Posterior cingulate gyrus (tissue), 11 donors: ENCODE measurements at places on chromosomes 1 and 21.

DNA sequence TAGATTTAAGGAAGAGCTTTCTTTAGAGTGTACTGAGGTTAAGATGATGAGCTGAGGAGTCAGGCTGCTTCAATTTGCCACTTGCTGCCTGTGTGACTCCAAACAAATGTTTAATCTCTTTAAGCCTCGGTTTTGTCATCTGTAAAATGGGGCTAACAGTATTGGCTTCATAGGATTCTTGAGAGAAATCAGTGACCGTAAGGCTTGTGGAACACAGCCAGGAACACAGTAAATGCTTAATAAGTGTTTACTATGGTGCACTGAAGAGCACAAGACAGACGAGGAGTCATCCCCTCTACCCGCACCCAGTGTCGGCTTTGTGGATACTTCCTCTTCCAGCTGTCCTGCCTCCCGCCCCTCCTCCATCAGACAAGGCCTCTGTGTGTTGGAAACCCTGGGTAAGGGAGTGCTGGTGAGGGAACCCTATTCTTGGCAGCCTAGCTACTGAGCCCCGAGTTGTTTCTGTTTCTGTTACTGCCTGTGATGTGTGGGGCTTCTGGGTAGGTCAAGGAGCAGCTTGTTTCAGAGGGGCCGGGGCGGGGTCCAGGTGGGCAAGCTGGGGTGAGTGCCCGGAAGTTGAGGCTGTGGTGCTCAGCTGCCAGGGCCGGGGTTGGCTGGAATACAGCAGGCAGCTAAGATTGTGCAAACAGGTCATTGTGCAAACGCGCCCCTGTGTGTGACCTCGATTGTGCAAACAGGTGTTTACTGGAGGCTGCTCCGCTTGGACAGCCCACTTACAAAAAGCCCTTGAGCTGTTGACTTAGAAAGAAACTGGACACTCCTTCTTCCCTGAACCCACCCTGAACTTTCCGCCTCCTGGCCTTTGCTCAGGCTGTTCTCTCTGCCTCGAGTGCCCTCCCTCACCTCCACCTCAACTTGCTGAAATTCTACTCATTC is 4.0 kb upstream of the CSF3R start:
- DNase-seq, result no peak

DNA sequence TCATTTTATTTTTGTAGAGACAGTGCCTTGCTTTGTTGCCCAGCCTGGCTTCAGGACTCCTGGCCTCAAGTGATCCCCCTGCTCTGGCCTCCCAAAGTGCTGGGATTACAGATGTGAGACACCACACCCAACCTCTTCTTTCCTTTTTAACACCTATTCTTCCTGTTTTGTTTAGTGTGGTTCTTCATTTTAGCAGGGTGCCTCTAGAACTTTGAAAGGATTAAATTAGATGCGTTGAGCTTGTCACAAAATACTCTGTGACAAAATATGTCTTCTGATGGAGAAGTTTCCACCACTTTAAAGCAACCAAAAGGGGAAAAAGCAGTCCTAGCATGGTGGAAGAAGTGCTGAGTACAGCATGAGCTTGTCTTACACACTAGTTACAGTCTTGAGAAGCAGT is 42.0 kb downstream of the CDC14A start:
- DNase-seq, result no peak

- no peak for DNase-seq
These were observed 8.8 kb upstream of the CCDC27 start for GRCh38 chr1:3743421-3743820.

GRCh38 chr1:183597656-183598347 is 7.5 kb upstream of the NCF2 start:
- DNase-seq, result no peak

DNA sequence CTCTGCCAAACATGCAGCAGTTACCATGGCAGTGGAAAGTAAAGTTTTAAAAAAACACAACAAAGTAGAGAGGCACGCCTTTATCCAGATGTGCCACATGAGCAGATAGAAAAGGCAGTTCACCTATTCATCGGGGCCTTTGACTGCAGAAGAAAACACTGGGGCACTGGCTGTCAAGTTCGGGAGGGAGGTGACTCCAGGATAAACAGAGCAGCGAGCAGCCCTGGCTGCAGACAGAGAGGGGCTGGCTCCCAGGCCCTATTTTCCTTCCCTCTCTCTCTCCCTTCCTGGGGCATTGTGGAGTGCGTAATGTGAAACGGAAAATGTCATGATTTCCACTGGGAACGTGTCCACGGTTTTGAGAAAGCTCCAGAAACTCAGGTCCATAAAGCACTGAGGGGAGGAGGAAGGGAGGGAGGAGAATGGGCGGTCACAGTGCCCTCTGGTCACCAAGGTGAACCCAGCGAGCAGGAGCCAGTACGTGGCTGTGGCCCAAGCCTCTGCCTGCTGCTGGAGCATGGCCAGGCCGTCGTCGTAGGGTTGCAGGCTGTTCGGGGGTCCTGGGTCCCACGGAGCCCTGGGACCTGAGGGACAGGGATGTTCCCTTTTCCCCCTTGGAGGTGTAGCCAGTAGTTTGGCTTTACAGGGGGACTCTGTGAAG is 114.7 kb upstream of the IRF2BP2 start:
- no peak for DNase-seq

- DNase-seq, result no peak
These were observed 37.1 kb downstream of the NEXN start for GRCh38 chr1:77925518-77925917.

DNA sequence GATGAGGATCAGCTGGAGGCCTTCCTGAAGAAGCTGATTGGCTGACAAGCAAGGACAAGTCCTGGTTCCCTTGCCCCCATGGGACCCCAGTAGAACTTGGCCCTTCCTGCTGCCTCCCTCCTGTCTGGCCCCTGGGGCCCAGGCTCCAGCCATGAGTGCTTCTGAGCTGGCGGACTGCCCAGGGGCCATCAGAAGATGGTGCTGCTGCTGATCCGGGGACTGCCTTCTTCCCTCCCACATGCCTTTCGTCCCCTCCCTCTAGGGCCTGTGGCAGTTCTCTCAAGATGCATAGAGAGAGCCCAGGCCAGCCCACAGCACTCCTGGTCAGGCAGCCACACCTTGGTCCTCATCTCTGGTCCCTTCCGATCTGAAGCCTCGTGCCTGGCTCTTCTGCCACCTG is 57.9 kb upstream of the PRKACB start:
- no peak for DNase-seq

GRCh38 chr1:92503043-92503925 is 16.6 kb upstream of the GFI1 start:
- DNase-seq, result no peak

DNA sequence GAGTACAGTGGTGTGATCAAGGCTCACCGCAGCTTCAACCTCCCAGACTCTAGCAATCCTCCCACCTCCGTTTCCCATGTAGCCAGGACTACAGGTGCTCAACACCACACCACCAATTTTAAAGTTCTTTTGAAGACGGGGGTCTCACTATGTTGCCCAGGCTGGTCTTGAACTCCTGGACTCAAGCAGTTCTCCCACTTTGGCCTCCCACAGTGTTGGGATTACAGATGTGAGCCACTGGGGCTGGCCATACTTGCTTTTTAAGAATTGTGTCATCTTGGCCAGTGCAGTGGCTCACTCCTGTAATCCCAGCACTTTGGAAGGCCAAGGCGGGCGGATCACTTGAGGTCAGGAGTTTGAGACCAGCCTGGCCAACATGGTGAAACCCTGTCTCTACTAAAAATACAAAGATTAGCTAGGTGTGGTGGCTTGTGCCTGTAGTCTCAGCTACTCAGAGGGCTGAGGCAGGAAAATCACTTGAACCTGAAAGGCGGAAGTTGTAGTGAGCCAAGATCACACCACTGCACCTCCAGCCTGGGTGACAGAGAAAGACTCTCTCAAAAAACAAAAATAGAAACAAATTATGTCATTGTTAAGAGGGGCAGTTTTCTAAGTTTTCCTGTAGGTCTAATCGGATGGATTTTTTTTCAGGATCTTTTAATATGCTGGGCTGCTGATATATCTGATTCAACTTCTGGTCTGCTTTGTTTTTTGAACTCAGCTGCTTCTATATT is 18.7 kb downstream of the AK4 start:
- no peak for DNase-seq

DNA sequence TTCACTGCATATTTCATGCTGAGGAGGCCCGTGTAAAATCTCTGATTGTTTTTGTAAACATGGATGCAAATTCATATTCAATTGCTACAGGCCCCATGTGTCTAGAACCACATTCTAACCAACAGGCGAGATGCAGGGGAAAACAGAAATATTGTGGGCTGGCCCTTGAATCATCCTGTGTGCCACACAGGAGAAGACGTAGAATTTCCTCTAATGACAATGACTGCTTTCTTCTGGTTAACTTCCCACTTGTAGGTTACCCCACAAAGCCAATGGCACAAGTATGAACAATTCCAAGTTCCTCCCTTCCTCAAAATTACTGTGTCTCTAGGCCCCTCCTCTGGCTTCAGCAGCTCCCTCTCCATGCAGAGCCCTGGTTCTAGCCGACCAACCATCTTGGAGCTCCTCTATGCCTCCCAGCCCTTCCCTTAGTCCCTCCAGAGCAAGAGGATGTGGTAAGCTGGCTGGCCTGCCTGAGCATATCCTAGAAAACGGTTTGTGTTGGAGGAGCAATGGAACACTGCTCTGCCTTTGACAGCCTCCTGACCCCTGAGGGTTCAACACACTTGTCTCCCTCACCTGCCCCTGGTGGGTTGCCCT is 205.2 kb downstream of the HS2ST1 start:
- no peak for DNase-seq

- DNase-seq, result no peak
These were observed 480.5 kb downstream of the MATN1 start for GRCh38 chr1:30242722-30243457.

- no peak for DNase-seq
These were observed 9.7 kb upstream of the KRTAP7-1 start for GRCh38 chr21:30839304-30839703.

GRCh38 chr1:161100556-161100955 is 2.4 kb downstream of the KLHDC9 start:
- DNase-seq, result no peak

DNA sequence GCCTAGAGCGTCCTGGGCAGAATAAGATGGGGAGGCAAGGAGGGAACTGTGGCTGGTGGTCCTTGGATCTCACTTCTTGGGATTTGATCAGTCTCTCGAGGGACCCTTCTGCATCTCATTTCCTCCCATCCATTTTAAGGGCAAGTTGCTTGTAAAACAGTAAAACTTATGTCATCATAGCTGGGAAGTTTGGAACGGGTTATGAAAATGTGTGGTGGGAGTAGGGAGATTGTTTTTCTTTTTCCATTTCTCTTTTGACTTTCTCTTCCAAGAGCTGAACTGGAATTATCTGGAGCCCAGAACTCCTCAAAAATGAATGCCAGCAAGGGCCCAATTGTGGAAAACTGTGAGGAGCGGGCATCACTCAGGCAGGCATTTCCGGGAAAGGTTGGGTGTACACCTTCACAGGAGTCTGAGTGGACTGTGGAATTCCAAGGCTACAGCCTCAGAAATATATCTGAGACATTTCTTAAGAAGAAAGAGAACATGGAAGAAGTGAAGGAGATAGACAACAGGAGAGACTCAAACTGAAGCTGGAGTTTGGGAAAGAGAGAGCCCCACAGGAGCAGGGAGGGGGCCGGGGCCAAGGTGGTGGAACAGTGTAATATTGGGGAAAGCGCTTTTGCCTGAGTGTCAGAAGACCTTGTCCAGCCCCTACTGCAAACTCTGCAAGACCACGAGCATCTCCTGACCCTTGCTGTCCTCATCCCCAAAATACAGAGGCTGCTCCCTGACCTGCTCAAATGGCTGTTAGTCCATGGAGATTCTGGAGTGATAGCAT is 185.1 kb downstream of the FOXD2 start:
- no peak for DNase-seq

DNA sequence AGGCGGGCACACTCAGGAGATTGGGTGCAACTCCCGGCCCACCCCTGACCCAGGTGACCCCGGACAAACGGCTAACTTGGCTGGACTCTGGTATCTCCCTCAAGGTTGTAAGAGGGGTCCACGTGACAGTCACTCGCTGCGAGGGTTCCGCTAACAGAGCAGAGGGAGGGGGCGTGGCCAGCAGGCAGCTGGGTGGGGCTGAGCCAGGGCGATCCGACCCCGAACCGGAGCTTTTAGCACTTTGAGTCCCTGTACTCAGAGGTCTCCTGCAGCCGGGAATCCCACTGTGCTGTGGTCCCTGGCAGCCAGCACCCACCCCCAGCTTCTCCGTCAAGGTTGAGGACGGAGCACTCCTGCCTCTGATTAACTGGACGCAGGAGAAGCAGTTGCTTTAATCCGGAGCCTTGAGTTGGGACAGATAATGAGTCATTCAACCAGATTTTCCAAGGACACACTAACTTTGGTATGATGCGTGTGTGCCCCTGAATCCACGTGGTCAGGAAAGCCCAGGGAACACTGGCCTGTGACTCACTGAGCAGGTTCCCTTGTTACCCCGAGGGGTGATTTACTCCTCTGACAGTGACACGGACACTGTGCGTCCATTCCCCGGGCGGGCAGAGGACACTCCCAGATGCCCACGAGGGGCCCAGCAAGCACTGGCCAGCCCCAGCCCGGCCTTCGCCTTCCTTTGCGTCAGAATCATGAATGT is 16.8 kb downstream of the TRPM2 start:
- no peak for DNase-seq

DNA sequence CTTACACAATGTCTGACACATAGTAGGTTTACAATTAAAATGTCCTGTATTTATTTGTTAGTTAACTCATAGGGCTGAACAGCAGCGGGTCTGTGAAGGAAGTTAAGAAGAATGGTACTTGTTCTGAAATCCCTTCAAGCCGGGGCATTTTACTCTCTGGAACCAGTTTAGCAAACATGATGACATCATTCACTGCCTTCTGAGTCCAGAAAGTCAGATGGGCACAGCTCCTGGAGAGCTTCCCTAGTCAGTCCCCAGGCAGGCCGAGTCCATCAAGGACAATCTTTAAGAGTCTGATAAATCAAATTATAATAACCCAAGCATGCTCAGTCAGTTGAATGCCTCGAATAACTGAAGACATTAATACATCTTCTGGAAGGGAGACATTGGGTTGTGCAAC is 125.4 kb upstream of the DAB1 start:
- no peak for DNase-seq

GRCh38 chr1:31482482-31483011 is 69.5 kb downstream of the SERINC2 start:
- no peak for DNase-seq

GRCh38 chr1:215003686-215004085 is 78.9 kb upstream of the KCNK2 start:
- DNase-seq, result no peak

DNA sequence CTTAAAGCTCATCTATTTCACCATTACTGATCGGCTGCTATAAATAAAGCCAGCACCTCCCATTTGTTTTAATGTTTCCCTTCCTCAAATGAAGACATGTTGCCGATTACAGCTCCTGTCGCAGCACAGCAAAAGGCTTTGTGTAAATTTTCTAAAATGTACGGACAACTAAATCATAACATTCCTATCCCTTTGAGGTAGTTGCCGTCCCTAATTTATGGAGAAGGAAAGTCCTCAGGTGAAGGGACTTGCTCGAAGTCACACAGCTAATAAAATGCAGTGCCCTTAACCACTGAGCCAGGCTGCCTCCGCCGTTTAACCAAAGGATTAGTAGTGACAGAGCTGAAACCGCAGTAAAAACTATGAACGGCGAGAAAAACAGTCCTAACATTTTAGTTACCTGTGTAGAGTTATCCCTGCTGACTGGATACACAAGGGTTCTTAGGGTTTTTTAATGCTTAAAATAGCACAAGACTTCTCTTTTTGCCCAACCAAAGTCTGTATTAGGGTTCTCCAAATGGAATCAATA is 871 bp downstream of the PINK1 start:
- DNase-seq, result no peak

- DNase-seq, result no peak
These were observed 15.9 kb downstream of the ZMYND12 start for GRCh38 chr1:42439940-42440339.

GRCh38 chr1:187076922-187077321 is 248.2 kb downstream of the PLA2G4A start:
- DNase-seq, result no peak
